ENCODE measurements at places on chromosomes 4 and X. TPM values are rescaled to one million over a fixed set of nuclear protein-coding genes. Genes with fewer than 3 reads are reported as not detected.
A peak's percentile ranks its signal among the peaks of the same experiment; 100 is the strongest.

PNMA5 gene
- 2.5 TPM for total RNA-seq

MAGEC1 gene
- not detected for total RNA-seq

GRCh38 chr4:120549011-120549570, 373.4 kb downstream of the PRDM5 start:
- DNase-seq: no peak

DNA sequence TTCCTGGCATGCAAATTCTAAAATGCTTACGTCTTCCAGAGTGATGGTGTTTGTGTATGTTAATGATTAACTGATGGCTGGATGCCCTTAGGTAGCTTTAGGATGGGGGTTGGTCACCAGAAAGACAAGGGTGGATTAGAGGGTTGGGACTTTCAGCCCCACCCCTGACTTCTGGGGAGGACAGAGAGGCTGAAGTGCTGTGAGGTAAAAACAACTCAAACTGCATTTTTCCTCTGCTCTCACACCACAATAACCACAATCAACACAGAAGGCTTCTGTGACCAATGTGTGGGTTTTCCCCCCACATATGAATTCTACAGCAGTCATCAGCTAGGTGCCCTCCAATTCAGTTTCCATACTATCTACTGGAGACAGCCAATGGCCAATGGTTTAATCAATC, 18.7 kb upstream of the DDIT4L start:
- no peak for DNase-seq

GRCh38 chr4:11471618-11472017, 42.9 kb upstream of the HS3ST1 start:
- DNase-seq: no peak

GRCh38 chrX:71128915-71129765, 10.7 kb downstream of the MED12 start:
- peak; percentile 72 for DNase-seq

Data from dorsolateral prefrontal cortex (tissue), 122 donors.